Ureter (tissue), 1 donor: ENCODE measurements at places on chromosomes 7 and 10.

- no peak for DNase-seq
Observed at GRCh38 chr7:29469281-29469680, 94.4 kb upstream of the PRR15 start.

GRCh38 chr10:128026615-128027300, 99.5 kb downstream of the MKI67 start:
- no peak for DNase-seq

DNA sequence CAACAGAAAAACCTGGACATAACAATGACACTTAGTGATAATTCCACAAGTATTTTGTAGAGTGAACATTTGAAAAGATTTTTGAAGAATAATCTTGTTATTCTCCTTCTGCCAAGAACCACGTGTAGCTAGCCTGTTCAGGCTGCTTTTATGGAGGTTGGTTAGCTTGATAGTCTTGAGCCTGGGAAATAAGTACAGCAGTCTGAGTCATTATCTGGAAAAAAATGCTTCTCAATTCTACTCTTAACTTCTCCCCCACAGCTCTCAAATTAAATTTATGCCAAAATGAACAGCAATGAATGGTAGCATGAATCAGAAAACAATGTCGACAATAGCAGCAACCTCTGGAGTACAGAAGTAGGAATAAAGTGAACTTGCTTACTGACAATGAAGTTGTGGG, 63.2 kb downstream of the GPR37 start:
- DNase-seq: no peak

DNA sequence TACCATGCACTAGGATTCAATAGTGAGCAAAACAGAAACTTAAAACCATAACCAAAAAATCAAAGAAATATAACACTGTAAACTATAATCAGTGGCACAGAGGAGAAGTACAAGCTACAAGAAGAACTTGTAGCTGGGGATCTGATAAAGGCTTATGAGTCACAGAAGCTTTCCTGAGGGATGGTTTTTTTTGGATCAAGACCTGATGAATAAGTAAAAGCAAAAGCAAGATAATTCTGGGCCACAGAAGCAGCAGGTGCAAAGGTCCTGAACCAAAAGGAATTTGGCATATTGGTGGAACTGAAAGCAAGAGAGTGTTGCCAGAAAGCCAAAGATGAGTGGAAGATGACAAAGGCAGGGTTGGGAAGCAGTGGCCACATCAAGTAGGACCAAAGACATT, 37.4 kb upstream of the BET1 start:
- no peak for DNase-seq

DNA sequence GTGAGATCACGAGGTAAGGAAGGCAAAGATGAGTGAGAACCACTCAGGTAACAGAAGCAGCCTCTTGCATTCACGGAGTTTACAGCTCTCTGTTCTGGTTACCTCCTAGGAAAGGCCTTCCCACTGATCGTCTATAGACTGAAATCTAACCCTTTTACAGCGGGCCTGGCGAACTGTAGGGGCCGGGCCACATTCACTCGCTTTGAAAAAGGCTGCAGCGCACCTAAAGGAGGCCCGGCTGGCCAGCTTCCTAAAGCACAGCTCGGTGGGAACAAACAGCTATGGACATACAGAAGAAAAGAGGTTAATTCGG, 565 bp downstream of the ATP5MK start:
- DNase-seq: no peak

DNA sequence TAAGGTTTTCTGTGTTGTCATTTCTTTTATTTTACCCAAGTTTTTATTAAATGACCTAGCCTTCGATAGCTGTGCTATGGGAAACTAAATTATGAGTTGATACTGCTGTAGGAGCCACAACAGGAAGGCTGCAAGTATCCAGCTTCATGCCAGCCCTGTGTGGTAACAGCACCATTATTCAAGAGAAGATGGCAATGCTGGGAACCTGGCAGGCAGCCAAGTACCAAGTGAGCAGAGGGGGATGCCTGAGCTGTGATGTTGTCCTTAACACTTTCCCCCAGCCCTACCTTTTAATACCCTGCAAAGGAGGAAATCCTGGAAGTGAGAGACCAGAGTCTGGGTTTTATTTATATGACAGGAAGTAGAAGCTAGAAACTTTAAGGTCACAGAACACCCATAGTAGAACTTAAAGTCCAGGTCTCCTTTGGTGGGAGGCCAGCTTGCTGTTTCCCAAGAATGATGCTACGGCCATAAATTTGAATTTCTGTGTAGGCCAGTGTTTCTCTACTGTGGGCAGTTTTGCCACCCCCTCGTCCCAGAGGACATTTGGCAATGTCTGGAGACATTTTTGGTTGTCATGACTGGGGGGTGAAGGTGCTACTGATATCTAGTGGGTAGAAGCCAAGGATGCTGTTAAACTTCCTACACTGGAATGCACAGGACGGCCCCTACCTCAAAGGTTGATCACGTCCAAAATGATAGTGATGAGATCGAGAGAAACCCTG, 9.2 kb upstream of the ATXN7L1 start:
- no peak for DNase-seq

GRCh38 chr10:126233182-126234148, 154.8 kb downstream of the ADAM12 start:
- peak; percentile 22 for DNase-seq

- no peak for DNase-seq
Observed at GRCh38 chr10:76523791-76524351, 1092.4 kb downstream of the LRMDA start.

GRCh38 chr7:127741764-127742375, 89.9 kb downstream of the SND1 start:
- no peak for DNase-seq

DNA sequence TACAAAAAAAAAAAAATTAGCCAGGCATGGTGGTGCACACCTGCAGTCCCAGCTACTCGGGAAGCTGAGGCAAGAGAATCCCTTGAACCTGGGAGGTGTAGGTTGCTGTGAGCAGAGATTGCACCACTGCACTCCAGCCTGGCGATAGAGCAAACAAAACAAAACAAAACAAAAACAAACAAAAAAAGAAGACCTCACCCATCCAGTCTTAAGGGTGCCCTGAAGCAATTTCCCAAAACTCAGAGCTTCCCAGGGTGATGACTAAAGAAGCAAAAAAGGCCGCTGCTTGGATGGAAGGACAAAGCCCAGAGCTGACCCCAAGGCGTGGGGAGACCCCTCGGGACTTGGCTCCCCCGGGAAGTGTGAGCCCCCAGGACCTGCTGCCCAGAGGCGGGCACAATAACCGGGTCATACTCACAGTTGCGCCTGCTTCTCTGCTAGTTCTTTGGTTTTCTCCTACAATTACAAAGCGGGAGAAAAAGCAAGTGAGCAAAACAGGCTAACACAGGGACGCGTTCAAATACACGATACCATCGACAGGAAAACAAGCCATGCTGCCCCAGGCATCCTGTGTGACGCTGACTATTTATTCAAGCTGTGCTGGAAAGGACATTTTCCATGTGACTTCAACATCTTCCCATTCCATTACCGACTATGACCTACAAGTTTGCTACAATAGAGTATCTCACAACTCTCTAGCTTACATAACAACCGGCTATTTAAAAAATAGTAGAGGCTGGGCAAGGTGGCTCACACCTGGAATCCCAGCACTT, 29.9 kb downstream of the PAPOLB start:
- no peak for DNase-seq

DNA sequence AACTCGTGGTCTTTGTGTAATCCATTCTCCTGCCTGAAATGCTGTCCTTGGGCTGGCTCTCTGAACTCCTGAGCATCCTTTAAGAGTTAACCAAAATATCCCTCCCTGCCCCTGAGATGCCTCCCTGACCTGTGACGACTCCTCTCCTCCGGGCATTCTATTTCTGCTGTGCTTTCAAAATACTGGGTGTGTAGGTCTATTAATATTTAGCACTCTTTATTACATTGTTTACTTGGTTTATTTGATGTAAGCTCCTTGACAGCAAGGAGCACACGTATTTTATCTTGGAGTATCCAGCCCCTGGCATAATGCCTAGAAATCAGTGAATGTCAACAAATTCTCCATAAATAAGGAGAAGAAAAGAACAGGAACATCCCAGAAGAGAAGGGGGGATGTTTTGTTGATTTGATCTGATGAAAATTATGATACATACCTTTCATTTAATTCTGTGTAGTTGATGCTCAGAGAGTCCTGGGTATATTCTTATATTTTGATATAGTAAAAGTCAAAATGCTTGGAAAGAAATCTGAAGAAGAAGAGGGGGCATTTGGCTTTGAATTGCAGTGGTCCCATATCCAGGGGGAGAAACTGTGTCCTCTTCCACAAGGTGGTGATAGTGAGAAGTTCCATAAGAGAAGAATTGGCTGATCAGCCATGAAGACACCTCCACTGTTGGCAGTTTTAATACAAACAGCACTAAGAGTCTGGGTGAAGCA, 107.7 kb upstream of the MPP7 start:
- DNase-seq: no peak

GRCh38 chr10:33716501-33717267, 382.2 kb upstream of the NRP1 start:
- DNase-seq: no peak

DNA sequence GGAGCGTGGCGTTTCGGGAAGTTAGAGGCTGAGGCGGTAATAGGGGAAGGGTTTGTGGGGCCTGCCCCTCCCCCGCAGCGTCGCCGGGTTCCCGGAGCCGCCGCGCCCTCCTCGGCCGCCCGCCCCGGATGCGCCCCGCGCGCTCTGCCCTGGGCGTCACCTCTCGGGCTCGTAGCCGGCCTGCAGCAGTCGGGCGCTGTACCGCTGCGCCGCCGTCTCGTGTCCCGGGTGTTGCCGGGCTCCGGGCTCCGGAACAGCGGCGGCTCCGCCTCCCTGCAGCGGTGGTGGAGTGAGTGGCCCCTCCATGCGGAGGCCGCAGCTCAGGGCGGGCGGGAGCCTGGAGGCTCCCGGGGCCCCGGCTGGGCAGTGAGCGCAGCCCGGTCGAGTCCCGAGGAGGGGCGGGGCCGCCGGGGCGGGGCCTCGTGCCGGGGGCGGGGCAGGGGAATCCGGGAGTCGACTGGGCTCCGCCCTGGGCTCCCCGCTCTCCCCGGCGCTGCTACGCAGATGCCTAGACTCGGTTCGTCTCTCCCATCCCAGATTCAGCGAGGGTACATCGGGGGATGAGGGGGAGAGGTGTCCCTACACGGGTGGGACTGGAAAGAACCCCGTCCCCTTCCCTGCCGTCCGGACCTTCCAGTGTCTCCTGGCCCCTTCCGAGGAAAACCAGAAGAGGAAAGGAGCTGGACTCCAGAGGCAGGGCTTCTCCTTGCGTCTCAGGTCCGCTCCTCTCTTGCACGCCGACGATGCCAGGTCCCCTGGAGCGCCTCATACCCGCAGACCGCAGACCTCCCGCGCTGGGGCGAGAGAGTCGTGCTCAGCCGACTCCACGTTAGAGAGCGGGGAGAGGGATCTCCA, at the start of gene IMPDH1:
Gene IMPDH1 (minus strand): TSS at position 387 of the 855 bp plus-strand sequence. CDS start 81 bp downstream, at position 306.
- DNase-seq: peak; percentile 92

DNA sequence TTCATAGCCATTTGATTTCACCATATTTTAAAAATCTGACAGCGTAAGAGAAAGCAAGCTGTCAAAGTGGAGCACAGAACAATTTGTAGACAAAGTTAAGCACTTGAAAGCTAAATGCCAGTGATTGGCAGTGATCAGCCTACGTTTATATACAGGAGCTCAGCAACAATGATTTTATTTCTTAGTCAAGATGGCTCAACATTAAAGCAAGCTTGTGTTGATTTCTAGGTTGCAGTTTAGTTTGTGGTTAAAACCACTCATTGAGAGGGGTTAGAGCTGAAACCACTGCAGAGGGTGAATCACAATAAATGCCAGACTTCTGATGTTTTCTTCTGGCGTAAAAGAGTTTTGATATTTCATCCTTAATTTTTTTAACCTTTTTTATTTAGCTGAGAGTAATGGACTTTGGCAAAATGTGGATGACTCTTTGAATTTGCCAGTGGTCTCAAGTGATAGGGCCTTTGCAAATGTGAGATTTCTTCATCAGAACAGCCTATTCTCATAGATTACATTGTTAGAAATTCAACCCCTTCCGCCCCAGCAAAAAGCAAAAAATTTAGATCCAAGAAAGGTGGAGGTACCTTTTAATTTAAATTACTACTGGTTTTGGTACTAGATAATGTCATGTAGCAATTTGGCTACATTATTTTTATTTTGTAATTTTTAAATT, 73.8 kb downstream of the SHOC2 start:
- no peak for DNase-seq

DNA sequence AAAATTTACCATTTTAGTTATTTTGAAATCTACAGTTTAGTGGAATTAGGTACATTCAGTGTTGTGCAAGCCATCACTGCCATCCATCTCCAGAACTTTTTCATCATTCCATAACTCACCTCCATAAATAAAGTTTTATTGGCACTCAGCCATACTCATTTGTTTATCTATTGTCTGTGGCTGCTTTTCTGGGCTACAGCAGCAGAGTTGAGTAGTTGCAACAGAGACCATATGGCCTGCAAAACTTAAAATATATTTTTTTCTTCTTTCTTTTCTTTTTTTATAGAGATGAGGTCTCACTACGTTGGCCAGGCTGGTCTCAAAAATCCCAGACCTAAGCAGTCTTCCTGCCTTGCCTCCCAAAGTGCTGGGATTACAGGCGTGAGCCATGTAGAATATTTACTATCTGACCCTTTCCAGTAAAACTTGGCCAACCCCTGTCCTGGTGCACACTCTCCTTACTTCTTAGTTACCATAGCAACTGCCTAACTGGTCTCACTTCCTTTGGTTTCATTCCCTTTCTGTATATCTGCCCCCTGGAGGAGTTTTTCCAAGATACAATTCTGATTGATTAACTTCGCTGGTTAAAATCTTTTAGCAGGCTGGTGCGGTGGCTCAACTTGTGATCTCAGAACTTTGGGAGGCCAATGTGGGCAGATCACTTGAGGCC, 133.2 kb downstream of the CUX1 start:
- DNase-seq: no peak

DNA sequence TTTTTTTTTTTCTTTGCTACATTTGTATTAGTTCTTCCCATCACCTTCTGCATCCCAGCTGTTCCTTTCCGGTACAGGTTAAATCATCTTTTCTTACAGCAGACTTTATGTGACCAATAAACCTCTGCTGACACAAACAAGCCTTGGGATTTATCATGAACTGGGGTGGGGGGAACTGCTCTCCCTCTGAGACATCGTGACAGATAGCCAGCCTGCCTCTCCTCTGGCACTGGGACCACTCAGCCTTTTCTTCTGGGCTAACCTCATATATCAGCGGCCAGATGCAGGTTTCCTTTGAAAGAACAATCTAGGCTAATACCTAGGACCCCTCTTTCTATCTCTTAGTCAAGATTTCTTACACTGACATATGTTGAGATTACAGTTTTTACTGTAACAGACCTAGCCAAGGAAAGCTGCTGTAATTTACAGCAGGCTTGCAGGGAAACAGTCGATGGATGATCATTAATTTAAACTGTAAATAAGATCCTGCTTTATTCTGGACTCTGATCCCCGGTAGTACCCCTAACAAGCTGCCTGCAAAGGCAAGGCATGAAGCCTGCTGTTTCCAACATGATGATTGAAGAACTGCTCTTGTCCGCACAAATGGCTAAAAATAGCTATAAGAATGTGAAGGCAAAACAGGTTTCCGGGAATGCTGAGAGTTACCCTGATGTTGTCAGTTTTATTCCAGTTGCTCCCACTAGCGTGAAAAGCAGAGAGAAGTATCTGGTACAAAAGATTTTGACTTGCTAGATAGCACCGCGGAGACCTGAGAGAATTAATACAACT, 338.7 kb downstream of the SORCS1 start:
- DNase-seq: no peak
